ENCODE measurements at places on chromosomes 6 and 20. TPM values are rescaled to one million over a fixed set of nuclear protein-coding genes. Genes with fewer than 3 reads are reported as not detected.

DNA sequence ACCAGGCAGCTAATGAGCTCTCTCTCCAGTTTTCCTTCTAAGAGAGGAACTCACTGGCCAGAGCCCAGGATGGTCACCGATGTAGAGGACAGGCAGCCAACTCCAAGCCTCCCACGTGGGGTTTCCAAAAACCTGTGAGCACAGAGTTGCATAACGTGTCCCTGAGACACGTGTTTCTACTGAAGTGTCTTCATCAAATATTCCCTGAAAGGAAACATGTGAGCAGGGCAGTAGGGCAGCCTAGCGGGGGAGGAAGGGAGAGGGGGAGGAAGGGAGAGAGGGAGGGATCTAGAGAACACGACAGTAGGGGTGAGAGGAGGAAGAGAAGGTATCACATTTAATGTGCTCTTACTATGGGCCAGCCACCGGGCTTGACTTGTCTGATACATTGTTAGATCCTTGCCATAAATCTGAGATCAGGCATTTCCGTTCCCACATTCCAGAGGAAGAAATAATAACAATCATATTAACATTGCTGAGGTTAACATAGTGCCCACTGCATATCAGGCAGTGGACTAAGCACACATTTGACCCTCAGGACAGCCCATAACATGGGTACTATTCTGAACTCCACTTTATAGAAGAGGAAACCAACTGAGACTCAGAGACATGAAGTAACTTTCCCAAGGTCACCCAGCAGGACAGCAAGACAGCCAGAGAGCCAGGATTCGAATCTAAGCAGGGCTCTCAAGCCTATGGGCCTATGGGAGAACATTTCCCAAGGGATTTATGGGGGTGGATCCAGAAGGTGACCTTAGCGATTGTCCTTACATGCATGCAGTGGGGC, 4.5 kb upstream of the SYS1 start:
- peak; percentile 58 for DNase-seq

ABRACL gene
- not detected for total RNA-seq

GRCh38 chr6:136646377-136646776, 96.2 kb upstream of the MAP7 start:
- DNase-seq: no peak

- DNase-seq: no peak
Observed at GRCh38 chr6:134539865-134540323, 222.0 kb upstream of the SGK1 start.

DNA sequence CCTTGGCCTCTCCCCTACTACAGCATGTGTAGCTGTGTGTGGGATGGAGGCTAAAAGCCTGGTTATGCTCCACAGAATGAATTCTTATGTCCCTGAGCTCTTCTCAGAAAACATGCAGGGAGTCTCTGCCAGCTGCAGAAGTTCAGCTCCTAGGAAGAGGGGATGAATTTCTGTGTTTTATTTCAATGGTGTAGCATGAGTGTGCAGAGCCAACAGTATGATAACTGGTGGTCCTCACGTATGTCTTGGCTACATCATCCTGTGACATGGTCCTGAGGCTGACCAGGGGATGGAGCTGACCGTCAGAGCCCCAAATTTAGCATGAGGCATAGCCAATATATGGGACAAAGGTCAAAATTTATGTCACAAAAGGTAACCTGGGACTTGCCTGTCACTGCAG, 266.1 kb downstream of the ADGB start:
- DNase-seq: no peak

ADGRF1 gene
- total RNA-seq: 2.3 TPM

STK38 gene
- total RNA-seq: 40.7 TPM

- peak; percentile 34 for DNase-seq
Observed at GRCh38 chr6:14499841-14500240, 382.3 kb downstream of the CD83 start.

DNA sequence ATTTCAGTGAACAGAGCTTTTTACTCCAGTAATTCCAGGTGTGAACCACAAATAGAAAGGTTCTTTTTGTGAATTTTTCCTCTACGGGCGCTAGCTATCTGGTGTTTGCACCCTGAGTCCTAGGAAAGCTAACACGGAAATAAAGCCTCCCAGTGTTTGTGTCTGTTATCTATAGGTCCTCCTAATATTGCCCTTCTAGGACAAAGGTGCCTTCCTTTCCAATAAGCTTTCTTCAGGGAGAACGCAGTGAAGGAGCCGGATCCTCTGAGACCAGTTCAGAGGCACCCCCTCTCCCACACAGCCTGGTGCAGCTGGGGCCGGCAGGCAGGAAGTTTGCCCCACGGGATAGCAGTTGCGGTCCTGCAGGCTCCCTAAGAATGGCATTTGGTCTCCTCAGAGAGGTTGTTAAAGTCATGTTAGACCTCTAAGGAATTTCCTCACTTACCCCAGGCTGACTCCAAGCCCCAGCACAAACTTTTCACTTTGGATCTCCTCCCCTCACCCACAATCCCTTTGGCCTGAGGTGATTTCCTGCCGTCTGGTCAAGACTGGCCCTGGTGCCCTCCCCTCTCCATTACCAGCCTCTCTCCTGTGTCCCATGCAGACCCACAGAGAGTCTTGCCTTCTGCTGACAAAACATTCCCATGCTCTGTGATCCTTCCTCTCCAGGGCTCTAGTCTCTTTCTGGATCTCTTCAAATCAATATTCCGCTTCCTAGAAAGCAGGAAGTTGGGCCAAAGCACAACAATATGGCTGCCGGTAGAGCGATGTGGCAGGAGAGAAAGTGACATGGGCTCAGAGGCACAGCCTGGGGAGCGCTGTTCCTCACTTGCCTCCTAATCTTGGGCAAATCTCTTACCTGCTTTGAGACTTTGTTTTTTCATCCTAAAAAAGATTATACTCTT, 126.0 kb downstream of the MOXD1 start:
- peak; percentile 48 for DNase-seq

DNA sequence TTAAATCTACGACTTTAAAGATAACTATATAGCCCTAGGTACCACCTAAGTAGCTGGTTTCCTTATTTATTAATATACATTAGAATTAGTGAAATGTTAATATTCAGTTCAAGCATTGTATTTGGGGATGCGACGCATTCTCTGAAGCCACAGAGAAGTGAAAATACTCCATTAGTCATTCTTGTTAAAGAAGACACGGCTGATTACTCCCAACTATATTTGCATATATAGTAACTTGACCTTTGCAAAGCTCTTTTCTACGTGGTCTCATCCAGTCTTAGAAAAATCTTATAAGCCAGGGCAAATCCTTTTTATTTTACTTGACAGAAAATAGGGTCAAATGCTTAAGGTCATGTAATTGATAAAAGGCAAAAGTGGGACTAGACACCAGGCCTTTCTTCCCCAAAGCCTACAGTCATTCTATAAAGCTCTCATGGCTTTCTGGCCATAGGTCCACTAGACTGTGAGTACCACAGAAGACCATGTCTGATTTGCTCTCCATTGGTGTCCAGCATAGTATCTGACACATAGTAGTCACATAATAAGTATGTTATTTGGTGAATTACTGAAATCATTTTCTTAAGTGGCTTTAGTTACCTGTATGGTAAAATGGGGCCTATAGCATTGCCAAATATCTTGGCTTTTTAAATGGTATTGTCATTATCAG, 11.3 kb downstream of the ZHX3 start:
- no peak for DNase-seq

FAXC gene
- total RNA-seq: 2.2 TPM

DNA sequence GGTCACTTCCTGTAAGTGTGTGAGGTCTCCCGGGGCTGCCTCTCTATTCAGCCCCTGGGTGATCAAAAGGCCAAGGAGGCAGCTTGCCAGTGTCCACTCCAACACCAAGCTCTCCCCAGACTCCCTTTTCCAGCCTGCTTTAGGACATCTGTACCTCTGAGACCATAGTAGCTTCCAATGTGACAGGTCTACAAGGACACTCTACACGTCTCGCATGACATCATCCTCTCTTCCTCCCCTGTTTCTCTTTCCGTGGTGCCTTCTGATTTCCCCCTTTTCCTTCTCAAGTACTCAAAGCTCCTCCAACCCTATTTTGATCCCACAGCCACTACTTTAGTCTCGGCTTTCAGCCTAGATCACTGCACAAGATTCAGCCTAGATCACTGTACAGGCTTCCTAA, 26.4 kb downstream of the HLA-F start:
- no peak for DNase-seq

- DNase-seq: no peak
Observed at GRCh38 chr6:16973545-16974386, 128.1 kb upstream of the STMND1 start.

DNA sequence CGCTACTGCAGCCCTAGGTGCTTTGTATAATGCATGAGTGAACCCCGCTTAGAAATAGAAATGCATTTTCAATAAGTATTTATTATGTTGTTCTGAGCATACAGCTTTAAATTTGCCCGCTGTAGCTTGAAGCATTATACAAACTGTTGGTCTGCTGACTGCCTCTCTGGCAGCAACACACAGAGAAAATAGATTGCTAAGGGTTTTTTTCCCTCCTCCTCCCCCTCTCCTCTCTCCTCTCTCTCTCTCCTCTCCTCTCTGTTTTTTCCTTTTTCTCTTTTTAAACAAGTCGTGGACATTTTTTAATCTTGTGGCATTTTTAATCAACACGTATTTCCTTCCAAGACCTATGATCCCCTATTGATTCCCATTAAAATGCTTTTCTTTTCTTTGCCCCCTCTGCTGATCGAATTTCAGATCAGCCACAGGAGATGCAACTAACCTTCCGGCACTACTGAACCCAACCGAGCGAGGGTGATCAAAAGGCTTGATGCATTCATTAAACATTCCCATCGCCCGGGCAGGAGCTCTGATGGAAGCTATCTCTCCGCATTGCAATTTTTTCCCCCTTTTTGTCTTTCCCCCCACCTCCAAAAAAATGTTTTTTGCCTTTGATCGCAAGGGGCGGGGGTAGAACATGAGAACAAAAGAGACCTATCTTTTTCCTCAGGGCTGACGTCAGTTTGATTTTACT, 90.7 kb upstream of the ARID1B start:
- peak; percentile 86 for DNase-seq

- DNase-seq: no peak
Observed at GRCh38 chr6:139926711-139927110, 552.3 kb upstream of the CITED2 start.

PDE10A gene
- 4.0 TPM for total RNA-seq

DNA sequence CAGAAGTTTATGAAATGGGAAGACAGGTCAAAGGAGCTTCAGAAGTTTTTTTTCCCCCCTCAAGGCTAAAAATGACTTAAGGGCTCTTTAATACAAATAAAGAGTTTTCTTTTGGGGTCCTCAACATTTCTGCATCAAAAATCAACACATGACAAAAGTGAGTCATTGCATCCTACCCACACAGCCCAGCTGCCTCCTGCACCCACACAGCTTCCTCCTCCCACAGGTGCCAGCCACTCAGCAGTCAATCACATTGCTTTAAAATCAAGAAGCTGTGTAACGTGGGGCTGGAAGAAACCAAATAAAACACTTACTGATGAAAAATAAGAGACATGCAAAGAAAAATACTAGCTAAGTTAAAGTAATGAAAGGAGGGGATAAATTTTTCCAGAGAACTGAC, 68.5 kb downstream of the MAP3K5 start:
- DNase-seq: peak; percentile 41

All from stomach (tissue), 19 donors.